Right ventricle myocardium inferior (tissue), 1 donor: ENCODE measurements at places on chromosomes 1 and 21. TPM values are rescaled to one million over a fixed set of nuclear protein-coding genes. Genes with fewer than 3 reads are reported as not detected.

SYPL2 gene
- 33.0 TPM for total RNA-seq

UBASH3A gene
- not detected for total RNA-seq

LMOD1 gene
- 10.8 TPM for total RNA-seq

LIPI gene
- total RNA-seq = not detected

GRCh38 chr1:219965285-219966070 is 37.1 kb upstream of the SLC30A10 start:
- no peak for DNase-seq

DNA sequence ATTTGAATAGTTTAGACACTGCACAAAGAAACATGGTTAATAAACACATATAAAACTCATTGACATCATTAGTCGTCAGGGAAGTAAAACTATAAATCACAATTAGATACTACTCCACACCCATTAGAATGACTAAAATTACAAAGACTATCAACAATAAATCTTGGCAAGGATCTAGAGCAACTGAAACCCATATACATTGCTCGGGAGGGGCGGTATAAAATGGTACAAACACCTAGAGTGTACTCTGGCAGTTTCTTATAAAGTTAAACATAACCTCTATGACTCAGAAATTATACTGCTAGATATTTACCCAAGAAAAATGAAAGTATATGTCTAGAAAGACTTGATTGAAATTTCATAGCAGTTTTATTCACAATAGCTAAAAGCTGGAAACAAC is 434.2 kb downstream of the RWDD3 start:
- DNase-seq = no peak

DNA sequence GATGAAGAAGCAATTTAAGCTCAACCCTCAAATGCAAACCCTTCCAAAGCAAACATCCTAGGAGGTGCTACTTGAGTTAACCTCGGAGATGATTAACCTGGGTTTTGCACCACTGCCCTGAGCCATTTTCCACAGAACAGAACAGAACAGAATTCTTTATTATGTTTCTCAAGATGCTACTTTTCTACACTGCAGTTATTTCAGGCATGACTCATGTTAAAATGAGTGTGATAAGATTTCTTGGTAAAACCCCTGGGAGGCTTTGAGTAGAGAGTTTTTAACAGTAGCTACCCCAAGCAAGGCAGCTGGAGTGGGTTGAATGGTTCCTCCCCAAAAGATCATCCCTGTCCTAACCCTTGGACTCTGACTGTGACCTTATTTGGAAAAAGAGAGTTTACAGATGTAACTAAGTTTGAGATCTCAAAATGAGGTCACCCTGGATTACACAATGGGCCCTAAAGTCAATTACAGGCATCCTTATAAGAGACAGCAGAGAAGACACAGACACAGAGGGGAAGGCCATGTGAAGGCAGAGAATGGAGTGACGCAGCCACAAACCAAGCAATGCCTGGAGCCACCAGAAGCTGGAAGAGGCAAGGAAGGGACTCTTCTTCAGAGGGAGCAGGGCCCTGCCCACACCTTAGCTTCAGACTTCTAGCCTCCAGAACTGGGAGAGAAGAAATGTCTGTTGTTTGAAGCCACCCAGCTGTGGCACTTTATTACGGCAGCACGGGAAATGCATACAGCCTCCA is 153.4 kb downstream of the ETS2 start:
- no peak for DNase-seq

- peak; percentile 68 for DNase-seq
Observed at GRCh38 chr1:244049162-244050013, 1.7 kb upstream of the ZBTB18 start.

GRCh38 chr1:38735651-38736161 is 123.9 kb downstream of the RRAGC start:
- no peak for DNase-seq
